ENCODE measurements at places on chromosomes 16 and 17.

GRCh38 chr16:1790611-1791255 is 2.8 kb downstream of the IGFALS start:
- DNase-seq = no peak

- no peak for DNase-seq
Measured at GRCh38 chr16:81641395-81642106, 137.5 kb upstream of the PLCG2 start.

- no peak for DNase-seq
Measured at GRCh38 chr17:4417129-4417667, 16.5 kb upstream of the SPNS3 start.

DNA sequence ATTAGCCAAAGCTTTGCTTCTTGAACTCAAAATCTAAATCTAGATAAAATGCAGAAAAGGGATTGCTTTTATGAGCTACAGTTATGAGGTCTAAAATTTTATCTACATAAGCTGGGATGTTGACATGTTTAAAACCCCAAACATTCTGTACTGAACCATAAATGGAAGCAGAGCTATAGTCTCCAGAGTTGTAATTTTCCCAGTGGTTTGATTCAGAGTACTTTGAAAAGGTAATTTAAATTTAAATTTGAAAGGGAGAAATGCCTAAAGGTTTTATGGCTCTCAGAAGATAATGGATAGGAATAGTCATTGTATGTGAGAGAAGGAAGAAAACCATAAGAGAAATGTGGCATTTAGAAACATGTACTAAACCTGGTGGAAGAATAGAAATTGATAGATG is 163.2 kb downstream of the PPM1E start:
- no peak for DNase-seq

DNA sequence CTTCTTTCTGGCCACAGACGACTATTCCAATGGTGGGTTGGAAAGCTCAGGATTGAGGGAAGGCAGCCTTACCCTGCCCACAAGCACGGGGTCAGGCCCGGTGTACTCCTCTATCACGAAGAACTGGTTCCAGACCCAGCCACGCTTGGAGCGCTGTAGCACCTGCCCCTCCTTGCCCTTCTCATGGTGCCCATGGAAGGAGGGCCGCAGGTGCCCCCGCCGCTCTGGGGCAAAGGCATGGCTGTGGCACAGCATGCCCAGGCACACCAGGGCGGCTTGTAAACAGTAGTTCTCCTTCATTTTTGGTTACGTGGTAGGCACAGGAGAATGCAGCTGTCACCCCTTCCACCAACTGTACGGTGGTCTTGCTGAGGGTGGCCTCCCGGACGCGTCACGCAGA is 117.3 kb downstream of the CDH11 start:
- DNase-seq = no peak

DNA sequence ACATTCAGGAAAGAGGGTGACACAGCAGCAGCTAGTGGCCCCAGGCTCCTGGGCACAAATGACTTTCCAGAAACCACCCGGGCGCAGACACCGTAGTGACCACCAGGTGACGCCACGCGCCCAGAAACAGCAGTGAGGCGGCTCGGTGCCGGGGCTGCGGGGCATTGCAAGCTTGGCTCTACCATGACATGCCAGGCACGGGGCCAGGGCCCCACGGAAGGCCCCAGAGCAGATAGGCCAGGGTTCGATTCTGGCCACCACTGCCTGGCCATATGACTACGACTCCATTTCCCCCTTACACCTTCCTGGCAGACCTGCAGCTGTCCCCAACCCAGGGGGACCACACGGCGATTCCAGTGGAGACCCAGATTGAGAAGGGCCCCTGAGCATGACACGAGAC is 6.7 kb downstream of the RHBDF1 start:
- peak; percentile 36 for DNase-seq

- DNase-seq = no peak
Measured at GRCh38 chr17:56581635-56582627, 11.6 kb upstream of the NOG start.

Measured in DMS 273 treated with DMSO at 0.1 percent for 48 hours (cell line).